Activated CD4-positive, alpha-beta T cell treated with anti-CD3 and anti-CD28 coated beads, Interleukin-2, Interleukin-6, amounts not matched to agents 100 ng/mL and 50 ng/mL, durations not matched to agents 16 hours and 8 hours (primary cell): ENCODE measurements at places on chromosomes 2 and 18.

GRCh38 chr2:164314148-164314547 is 307.1 kb downstream of the GRB14 start:
- no peak for DNase-seq

DNA sequence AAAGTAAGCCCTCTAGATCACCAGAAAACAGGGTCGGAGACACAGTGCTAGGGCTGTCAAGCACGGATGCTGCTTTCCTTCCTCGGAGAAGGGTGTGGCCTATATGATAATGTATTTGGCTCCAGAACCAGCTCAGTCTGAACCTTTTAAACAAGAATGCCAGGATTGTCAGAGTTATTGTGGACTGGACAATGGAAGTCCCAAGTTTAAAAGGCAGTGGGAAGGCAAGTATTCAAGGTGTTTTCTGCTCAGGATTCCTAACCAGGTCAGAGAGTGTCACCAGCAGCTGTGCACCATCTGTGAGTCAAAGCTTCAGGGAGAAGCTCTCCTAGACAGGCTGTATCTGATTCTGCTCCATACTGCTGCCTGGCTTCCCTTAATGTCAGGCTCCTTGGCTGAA is 94.8 kb downstream of the SPOPL start:
- no peak for DNase-seq

DNA sequence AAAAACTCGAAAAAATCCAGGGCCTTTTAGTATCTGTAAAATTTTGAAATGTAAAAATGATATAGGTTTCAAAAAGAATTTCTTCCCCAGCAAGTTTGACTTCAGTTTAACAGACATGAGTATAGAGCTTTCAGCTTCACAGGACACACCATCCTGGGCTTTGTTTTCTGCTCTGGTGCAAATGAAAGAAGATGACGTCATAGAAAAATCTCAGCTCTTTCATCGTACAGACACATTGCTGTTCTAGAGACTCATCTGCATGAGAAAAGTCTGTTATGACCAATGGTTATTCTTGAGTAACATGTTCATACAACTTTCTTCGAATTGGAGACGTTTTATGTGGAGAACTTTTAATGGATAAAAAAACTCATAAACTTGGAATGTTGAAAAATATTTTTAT is 111.7 kb upstream of the DYNAP start:
- no peak for DNase-seq

GRCh38 chr2:127196549-127196948 is 23.6 kb downstream of the CYP27C1 start:
- DNase-seq = no peak

GRCh38 chr2:18518116-18519111 is 42.0 kb downstream of the RDH14 start:
- DNase-seq = no peak

GRCh38 chr2:70897203-70897976 is 38.3 kb upstream of the ATP6V1B1 start:
- no peak for DNase-seq

DNA sequence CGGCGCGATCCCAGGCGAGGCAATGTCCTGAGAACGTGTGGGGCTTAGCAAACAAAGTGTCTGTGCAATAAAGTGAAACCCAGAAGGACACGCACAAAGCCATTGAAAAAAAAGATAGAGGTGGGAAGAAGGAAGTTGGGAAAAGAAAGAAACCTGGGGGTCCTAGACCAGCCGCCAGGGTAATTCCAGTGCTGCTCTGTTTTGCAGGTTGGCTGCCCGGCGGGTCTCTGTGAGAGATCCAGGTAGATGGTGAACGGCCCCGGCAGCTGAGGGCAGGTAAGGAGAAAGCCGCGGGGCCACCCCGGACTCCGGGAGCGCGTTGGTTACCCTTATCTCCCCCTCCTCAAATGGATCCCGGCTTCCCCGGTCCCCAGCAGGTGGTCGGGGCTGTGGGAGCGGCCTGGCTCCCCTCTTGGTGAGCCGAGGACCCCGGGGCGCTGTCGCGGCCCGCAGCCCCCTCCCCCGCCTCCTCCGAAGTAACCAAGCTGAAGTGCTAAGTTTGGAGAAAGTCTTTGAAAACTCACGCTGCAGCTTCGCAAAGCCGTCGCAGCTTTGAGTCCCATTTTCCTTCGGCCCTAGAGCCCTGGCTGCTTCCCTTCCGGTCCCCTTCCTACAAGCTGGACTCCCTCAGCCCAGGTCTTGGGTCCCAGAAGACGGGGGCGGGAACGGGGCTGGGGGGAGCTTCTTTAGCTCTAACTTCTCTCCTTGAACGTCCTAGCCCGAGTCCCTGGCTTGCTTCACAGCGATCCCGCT is 588 bp downstream of the OTX1 start:
- no peak for DNase-seq
